Stimulated activated CD8-positive, alpha-beta memory T cell treated with anti-CD3 and anti-CD28 coated beads, Interleukin-15, amount 100 ng/mL, for 48 hours (primary cell): ENCODE measurements at places on chromosomes 7 and 10.

DNA sequence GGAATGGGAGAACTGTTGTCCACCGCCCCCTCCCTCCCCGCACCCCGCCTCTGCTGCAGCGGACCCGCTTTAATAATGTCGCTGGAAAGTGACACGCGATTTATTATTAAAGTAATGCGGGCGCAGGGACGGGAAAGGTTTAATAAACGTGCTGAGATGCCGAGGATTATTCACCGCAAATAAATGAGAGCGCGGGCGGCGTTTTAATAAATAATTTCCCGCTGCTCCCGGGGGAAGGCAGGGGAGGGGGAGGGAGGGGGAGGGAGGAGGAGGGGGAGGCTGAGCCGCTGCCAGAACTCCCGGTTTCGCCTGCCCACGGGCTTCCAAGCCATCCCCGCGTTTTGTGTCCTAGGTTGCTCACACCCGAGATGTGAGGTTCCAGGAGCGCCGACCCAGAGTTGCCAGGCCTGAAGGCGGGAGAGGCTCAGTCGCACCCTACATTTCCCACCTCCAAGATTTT lies 5.1 kb downstream of the KAZALD1 start:
- no peak for DNase-seq

GRCh38 chr7:147513451-147513850 lies 1077.1 kb upstream of the C7orf33 start:
- DNase-seq = no peak

DNA sequence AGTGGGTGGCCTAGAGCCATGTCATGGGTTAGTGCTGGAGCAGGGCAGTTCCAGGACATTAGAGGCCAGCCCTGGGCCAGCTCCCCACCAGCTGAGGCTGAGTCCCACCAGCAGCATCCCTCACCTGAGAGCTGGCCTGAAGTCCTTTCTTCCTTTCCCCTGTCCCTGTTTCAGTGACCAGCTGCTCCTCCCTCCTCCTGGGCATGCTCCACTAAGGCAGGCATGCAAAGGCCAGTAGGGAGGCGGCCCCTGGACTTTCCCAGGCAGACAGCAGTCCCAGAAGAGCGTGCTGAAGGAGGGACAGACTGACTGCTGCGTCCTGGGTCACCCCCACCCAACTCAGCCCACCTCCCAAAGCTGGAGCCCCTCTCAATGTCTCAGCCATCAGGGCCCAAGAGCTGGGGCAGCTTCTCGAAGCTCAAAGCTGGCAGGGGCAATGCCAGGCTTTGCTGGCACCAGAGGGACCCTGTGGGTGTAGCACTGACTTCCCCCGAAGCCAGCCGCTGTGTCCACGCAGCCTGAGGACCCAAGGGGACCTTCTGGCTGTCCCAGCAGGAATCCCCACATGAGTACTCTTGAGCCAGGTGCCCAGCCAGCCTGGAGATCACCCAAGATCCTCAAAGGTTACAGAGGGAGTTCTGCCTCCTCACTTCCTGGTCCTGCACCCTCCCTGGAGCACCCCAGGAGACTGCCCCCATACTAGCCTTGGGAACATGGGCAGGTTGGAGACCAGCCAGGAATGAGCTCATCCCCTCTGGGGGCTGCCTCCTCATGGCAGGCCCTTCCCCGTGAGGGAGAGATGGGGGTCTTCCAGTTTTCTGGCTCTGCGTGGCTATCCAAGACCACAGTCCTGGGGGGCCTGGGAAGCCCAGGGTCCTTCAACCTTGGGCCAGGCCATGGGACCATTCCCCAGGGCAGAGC lies 35.2 kb upstream of the RET start:
- DNase-seq = no peak

GRCh38 chr7:127153315-127153714 lies 99.4 kb downstream of the GRM8 start:
- no peak for DNase-seq

GRCh38 chr7:26853788-26854393 lies 10.5 kb downstream of the SKAP2 start:
- no peak for DNase-seq

DNA sequence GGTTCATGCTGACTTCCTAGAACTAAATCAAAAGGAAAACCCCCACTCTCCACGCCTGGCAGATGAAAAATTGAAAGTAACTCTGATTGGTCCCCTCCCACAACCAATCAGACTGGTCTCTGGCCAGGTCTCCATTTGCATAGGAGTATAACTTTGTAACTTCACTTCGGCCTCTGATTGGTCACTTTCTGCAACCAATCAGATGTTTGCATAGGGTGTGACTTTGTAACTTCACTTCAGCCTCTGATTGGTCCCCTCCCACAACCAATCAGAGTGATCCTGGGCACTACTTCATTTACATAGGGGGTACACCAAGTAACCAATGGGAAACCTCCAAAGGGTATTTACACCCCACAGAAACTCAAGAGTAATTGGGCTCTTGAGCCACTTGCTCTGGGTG lies 306.6 kb upstream of the PFKP start:
- DNase-seq = no peak

DNA sequence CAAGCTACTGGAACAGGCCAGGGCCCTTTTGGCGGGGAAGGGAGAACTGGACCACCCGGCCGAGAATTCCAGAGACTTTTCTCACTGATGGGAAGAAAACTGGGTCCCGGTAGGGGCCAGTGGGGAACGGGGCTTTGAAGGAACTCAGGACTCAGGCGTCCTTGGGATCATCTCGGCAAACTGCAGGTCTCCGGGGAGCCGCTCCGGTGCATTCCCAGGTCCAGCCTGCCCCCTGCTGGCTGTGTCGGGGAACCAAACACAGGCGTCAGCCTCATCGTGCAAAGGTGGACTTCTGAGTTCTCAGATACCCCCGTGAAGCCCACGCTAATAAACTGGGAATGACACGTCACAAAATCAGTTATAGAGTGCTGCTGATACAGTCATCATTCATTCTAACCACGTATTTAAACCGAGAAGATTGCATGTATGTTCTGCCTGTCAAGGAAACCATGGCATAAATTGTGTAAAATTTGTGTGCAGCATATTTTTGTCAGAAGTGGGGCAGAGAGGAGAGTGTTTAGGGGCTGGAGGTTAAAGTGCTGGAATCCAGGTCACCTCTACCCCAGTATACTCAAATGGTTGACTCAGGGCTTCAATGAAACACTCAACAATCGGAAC lies 76.1 kb upstream of the CPXM2 start:
- DNase-seq = peak; percentile 36

GRCh38 chr10:75400771-75401568 lies 594 bp downstream of the ZNF503 start:
- no peak for DNase-seq

GRCh38 chr7:95169678-95170077 lies 154.7 kb downstream of the PON1 start:
- DNase-seq = no peak

- no peak for DNase-seq
Observed at GRCh38 chr10:86367152-86367951, 757 bp upstream of the GRID1 start.

GRCh38 chr7:101179117-101179516 lies 976 bp downstream of the NAT16 start:
- no peak for DNase-seq

DNA sequence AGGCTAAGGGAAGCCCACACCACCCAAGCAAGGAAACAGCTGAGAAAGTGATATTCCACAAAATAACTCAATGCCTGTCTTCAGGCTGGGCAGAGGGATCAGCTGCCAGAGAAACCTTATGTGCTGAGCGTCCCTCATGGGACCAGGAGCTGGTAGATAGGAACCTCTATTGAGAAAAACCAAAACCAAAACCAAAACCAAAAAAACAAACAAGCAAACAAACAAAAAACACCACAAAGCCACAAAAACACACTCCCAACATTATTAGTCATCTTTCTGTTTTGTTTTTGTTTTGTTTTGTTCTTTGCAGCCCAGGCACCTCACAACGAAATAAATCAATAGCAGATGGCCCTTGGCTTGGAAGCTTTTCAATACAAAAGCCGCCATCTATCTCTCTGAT lies 760.8 kb upstream of the CELF2 start:
- DNase-seq = no peak

DNA sequence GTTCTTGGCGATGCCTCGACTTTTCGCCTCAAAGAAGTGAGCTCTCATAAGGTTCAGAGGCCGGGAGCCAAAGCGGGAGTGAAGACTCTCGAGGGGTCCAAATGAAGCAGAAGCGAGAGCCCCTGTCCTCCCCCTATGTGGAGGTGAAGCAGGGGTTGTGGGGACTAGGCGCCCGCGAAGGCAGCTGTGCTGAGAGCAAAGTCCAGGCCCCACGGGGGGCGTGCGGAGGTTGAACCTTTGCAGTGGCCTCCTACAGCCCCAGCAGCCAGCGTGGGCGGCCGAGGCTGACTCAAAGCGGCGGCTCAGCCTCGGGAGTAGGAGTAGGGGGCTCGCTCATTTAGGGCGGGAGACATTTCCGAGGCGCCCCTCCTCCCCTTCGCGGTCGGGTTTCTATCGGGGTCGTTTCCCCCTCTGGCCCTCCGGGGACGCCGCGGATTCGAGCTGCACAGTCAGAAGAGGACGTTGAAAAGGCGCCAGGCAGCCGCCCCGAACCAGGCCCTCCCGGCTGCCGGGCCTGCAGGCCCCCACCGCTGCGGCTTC lies 553 bp upstream of the ADD3 start:
- DNase-seq = peak; percentile 48

DNA sequence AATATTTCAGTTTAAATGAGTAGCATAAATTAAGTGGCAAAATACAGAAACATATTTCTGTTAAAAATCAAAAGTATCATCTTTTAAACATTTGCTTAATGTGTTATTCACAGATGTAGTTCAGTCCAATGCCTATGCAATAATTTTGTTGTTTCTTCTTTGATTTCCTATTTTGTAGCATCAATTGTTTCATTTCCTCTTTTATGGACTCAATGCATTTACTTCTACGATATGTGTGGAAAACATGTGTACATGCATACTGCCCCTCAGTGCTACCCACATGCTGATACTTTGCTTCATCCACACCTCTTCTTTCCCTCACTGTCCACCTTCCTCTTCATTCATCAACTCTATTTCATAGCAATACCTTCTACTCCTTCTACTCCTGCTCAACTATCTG lies 108.1 kb downstream of the PTN start:
- no peak for DNase-seq

DNA sequence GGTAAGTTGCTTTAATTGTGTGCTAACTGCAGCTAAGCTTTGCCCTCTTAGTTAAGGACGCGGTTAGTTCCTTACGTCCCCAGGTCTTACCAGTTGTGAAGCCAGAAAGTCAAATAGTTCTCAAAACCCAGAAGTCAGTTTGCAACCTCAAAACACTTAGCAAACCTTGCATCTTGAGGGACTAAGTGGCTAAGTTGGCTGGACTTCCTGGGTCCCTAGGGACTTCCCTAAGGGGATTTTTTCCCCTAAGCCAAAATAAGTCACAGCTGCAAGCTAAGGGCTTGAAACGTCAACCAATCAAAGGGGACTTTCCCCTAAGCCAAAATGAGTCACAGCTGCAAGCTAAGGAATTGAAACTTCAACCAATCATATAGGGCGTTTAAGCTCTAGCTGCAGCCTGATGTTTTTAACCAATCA lies 36.2 kb upstream of the HECW1 start:
- DNase-seq = no peak

- no peak for DNase-seq
Observed at GRCh38 chr7:74672343-74672915, 14.9 kb downstream of the GTF2I start.

- DNase-seq = no peak
Observed at GRCh38 chr7:137970253-137970975, 31.5 kb downstream of the CREB3L2 start.

DNA sequence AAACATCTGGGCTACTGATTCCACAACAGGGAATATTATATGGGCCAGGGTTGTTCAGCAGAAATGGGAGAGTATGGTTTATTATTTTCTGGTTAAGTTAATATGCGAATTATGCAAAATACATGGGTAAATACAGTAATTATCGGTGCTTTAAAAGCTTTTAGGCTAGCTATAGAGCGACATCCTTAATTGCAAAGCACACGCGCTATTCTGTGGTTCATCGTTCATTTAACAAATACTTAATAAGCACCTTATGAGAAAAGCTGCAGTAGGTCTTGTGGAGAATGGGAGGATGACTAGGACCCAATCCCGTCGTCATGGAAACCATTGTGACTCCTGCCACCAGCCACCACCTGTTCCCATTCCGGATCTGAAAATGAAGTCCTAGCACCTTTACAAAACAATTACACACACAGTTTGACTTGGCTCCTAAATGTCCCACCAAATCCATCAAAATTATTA lies 623 bp upstream of the CEP41 start:
- no peak for DNase-seq

DNA sequence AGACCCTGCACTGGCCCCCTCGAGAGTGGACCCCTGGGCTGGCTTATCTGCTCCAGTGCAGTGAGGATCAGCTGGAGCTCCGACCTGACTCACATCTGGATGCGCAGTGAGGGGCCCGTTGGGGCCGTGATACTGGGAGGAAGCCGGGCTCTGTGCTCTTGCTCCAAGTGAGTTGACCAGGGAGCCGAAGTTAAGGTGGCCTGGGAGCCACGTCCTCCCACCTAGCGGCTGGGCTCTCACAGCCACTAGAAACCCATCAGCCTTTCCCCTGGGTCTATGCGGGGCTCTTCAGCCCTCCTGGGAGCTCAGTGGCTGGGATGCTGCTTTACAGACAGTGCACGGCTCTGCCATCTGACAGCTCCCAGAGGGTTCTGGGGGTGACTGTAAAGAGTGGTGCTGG lies 9.1 kb downstream of the ALKBH4 start:
- no peak for DNase-seq

- DNase-seq = no peak
Observed at GRCh38 chr7:136392856-136393255, 415.7 kb upstream of the MTPN start.

DNA sequence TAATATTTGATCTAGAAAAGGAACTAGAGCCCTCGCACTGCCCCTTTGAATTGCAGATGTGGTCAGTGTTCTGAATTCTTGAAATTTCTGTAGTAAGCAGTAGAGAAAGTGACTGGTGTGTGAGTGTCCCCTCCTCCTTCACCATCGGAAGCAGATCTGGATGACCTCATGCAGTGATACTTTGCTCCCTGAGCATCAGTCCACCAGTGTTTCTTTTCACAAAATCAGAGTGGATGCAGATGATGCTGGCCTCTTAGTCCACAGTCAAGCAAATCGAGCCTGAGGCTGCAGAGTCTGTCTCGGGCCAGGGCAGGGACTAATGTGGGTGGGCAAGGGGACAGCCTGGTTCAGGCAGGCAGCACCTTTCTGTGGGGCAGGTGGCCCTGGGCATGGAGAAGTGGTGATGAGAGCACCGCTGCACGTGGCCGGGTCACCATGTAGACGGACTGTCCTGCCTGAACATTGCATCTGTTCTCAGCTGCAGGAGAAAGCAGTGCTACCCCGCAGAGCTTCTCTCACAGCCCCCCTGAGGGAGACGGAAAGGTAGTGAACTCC lies 5.4 kb downstream of the INSIG1 start:
- no peak for DNase-seq

DNA sequence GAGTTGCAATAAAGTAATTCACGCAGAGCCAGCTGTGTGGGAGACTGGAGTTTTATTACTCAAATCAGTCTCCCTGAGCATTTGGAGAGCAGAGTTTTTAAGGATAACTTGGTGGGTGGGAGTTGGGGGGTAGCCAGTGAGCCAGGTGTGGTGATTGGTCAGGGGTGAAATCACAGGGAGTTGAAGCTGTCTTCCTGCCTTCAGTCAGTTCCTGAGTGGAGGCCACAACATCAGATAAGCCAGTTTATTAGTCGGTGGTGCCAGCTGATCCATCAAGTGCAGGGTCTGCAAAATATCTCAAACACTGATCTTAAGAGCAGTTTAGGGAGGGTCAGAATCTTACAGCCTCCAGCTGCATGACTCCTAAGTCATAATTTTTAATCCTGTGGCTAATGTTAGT lies 3.3 kb upstream of the CYP51A1 start:
- no peak for DNase-seq
